Activated CD8-positive, alpha-beta memory T cell treated with anti-CD3 and anti-CD28 coated beads, Interleukin-2, amount 10 ng/mL, durations not matched to agents 7 days and 5 days (primary cell): ENCODE measurements at places on chromosomes 1 and 21. TPM values are rescaled to one million over a fixed set of nuclear protein-coding genes. Genes with fewer than 3 reads are reported as not detected.

DNA sequence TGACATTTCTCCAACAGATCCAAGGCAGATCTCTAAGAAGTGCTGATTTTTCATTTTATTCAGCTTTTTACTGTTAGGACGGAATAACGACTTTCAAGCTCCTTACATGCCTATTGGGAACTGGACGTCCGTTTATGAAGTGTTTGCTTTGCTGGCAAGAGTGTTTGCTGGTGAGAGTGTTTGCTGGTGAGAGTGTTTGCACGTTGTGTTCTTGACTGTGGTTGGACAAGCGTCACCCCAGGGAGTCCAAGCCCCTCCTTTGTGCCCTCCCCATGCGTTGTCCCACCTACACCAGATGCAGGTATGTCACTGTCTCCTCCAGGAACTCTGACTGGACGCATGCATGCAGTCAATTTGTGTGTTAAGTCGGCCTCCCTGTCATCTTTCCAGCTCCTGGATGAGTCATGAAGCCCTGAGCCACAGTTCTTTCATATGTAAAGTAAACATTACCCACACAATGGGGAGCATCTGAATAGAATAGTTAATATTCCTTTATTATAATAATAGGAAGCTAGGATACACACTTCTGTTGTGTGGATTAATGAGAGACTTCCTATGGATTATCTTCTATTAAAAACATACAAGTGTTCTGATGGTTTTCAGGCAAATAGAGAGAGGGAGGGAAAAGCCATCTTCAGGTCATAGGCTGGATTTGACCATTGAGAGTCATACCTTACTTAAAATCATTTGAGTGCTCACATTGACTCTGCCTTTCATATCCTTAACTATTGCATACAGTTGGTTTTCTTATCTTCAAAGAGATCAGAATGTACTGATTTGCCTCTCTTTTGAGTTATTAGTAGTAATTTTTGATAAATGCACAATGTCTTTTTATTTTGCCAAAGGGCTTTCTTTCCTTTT, 119.2 kb downstream of the GALNT2 start:
- DNase-seq, result no peak
- no peak overlapping the region for H3K4me3 ChIP-seq
- no peaks in the 10 kb centered on the region for H3K27me3 ChIP-seq
- H3K36me3 ChIP-seq, result peaks cover 20% of the 10 kb centered on the region

DNA sequence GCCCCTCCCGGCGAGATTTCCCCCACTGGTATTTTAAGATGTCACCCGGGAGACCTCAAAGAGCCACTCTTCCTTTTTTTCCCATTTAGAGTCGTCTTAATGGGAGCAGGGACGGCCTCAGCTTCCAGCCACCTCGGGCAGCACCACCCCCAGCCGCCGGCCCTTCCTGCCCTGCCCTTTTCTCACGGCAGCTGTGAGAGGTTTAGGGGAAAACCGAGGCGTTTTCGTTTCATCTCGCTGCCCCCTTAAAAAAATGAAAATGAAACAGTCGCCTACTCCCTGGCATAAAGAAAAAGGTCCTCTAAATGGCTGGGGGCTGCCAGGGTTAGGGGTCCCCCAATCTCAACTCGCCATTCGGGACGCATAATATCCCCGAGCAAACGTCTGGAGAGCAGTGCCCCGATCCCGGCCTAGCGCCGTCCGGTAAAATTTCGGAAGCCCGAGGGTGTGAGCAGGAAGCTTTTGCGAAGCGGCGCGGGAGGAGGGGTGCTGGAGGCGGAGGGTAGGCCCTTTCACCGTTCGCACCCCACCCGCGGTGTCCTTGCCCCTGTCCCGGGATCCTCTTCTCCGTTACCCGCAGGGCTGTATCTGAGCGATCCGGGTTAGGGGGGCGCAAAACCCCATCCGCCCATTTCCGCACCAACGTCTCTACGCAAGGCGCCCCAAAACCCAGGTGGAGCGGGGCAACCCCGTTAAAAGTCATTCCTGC, 1.2 kb downstream of the RUNX3 start:
- peak overlapping the region; percentile 80 for H3K4me3 ChIP-seq
- peaks cover 76% of the 10 kb centered on the region for H3K36me3 ChIP-seq
- H3K4me1 ChIP-seq, result peaks cover 70% of the 10 kb centered on the region
- H3K27me3 ChIP-seq, result no peaks in the 10 kb centered on the region

GRCh38 chr1:175911138-175911537, 167.7 kb upstream of the TNR start:
- H3K27ac ChIP-seq, result no peak overlapping the region
- H3K4me3 ChIP-seq, result no peak overlapping the region
- no peaks in the 10 kb centered on the region for H3K27me3 ChIP-seq

- H3K4me1 ChIP-seq, result peaks cover 5% of the 10 kb centered on the region
- H3K27ac ChIP-seq, result no peak overlapping the region
- peaks cover 1% of the 10 kb centered on the region for H3K36me3 ChIP-seq
- H3K4me3 ChIP-seq, result no peak overlapping the region
- H3K27me3 ChIP-seq, result peaks cover 48% of the 10 kb centered on the region
These were observed 4.7 kb upstream of the CCSAP start for GRCh38 chr1:229347528-229347927.

GRCh38 chr1:216518844-216519627, 95.8 kb upstream of the USH2A start:
- DNase-seq, result no peak
- no peak overlapping the region for H3K27ac ChIP-seq
- H3K36me3 ChIP-seq, result no peaks in the 10 kb centered on the region
- H3K4me1 ChIP-seq, result no peaks in the 10 kb centered on the region
- H3K4me3 ChIP-seq, result no peak overlapping the region

DNA sequence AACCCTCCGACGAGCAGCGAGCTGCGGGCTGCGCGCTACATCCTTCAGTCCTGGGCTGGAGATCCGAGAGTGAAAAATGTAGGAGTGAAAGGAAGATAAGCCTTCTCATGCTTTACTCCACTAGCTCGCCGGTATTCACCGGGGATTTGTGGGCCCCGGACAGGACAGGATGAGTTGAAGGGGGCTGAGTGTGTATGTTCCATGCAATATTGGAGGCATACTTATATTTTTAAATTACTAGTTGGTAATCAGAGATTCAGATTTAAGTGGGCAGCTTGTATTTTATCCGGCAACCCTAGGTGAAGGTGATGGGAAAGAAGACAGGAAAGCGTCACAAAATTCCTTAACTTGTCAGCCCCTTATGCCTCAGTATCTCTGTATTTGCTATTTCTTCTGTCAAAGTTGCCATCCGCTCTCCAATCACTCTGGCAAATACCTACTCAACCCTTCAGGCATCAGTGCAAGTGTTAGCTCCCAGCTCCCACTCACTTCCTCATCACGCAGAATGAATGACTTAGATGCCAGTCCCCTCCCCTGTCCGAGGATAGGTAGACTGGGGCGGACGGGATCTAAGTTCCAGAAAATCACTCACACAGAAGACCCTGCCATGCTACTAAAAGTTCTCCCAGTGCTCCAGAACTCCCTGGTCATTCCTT, 503 bp upstream of the PIGM start:
- peaks cover under 1% of the 10 kb centered on the region for H3K36me3 ChIP-seq
- peak overlapping the region; percentile 85 for H3K27ac ChIP-seq
- peak overlapping the region; percentile 87 for H3K4me3 ChIP-seq
- H3K27me3 ChIP-seq, result no peaks in the 10 kb centered on the region

The LCE1E gene
- not detected for total RNA-seq

DNA sequence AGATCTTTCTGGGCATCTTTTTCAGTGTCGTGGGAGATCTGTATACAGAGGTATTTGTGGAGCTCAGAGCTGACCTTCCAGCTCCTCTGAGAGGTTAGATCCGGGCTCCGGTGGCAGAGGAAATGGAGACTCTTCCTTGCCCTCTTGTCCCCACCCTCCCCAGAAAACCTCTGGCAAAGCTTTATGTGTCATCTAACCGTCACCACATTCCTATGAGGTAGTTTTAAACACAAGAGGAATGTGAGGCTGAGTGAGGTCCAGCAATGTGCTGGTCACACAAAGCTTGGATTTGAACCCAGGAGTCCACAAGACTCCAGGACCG, 1.2 kb downstream of the CD160 start:
- peak overlapping the region; percentile 81 for H3K27ac ChIP-seq
- H3K27me3 ChIP-seq, result peaks cover 11% of the 10 kb centered on the region
- no peak for DNase-seq

- peaks cover 2% of the 10 kb centered on the region for H3K4me1 ChIP-seq
- peak; percentile 21 for DNase-seq
- H3K4me3 ChIP-seq, result no peak overlapping the region
- no peaks in the 10 kb centered on the region for H3K36me3 ChIP-seq
- H3K27ac ChIP-seq, result no peak overlapping the region
These were observed 53.0 kb downstream of the SLC37A1 start for GRCh38 chr21:42566524-42567213.

The KDF1 gene
- not detected for total RNA-seq

The ASCL5 gene
- total RNA-seq, result not detected

DNA sequence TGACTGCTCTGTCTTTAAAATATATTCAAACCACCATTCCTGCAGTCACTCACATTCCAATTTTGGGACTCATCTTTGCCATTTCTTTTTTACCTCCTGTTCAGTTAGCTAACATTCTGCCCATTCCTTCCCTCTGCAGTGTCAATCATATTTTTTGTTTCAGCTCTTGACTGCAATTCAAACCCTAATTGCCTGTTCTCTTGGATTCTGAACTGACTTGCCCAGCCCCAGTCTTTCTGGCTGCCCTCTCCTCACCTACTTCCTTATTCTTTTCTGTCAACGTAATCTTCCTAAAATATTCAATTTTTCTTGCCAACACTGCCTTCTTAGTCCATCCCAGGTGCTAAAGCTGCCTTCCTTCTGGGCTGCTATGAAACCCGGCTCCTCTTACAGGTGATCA, 6.1 kb downstream of the PRDM2 start:
- no peak for DNase-seq
- H3K27ac ChIP-seq, result peak overlapping the region; percentile 31
- H3K4me1 ChIP-seq, result peaks cover 46% of the 10 kb centered on the region
- H3K4me3 ChIP-seq, result no peak overlapping the region
- peaks cover 13% of the 10 kb centered on the region for H3K36me3 ChIP-seq

GRCh38 chr1:55309053-55309452, 93.9 kb upstream of the USP24 start:
- no peak overlapping the region for H3K27ac ChIP-seq
- H3K36me3 ChIP-seq, result no peaks in the 10 kb centered on the region
- H3K27me3 ChIP-seq, result peaks cover 27% of the 10 kb centered on the region
- no peaks in the 10 kb centered on the region for H3K4me1 ChIP-seq
- no peak for DNase-seq
- H3K4me3 ChIP-seq, result no peak overlapping the region

GRCh38 chr1:224430511-224431113, 4.0 kb downstream of the WDR26 start:
- H3K27ac ChIP-seq, result peak overlapping the region; percentile 79
- H3K27me3 ChIP-seq, result no peaks in the 10 kb centered on the region
- peaks cover 44% of the 10 kb centered on the region for H3K36me3 ChIP-seq
- peak overlapping the region; percentile 57 for H3K4me3 ChIP-seq
- peaks cover 52% of the 10 kb centered on the region for H3K4me1 ChIP-seq
- peak; percentile 56 for DNase-seq

DNA sequence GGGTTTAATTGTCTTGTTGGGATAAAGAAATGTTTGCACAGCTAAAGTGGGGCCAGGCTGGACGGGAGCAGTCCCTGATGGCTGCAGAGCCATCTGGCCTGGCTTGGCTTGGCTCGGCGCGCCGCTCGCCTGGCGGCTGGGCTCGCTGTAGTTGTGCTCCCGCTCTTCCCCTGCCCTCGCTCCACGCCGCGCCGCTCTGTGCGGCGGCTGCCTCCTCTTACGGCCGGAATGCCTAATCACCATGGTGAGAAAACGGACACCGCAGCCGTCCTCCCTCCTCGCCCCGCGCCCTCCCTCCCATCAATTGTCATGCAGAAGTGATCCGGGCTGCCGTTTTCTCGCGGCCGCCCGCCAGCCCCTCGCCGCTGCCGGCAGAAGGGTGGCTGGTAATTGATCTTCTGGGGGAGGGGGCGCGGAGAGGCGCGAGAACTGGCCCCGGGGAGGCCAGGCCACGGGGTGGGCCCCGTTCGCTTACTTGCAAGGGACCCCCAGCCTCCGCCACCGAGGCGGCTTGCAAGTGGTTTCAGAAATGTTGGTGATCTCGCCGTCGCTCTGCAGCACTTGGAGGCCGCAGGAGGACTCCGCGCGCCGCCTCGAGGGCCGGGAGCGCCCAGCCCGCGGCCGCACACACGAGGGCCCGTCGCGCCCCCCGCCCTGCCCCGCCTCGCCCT, 12.4 kb downstream of the RNF220 start:
- H3K4me1 ChIP-seq, result peaks cover 1% of the 10 kb centered on the region
- H3K36me3 ChIP-seq, result no peaks in the 10 kb centered on the region
- no peak overlapping the region for H3K27ac ChIP-seq
- DNase-seq, result no peak
- H3K4me3 ChIP-seq, result no peak overlapping the region
- H3K27me3 ChIP-seq, result peaks cover 53% of the 10 kb centered on the region

DNA sequence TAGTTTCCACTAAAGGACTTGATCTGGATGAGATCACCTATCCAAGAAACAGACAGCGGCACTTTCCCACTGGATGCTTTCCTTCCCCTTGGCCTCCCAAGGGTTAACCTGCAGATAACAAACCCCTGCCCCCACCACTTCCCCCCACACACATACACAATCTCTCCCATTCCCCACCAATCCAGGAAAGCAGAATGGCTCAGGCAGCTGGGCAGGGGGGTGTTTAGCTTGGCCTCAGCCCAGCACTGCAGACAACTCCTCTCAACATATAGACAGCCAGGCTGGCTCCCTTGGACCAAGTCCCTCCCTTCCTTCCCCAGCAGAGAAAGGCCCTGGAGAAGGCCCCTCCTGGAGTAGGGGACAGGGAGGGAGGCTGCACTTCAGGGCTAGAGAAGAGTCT, 24.6 kb downstream of the PLEKHA6 start:
- peaks cover 5% of the 10 kb centered on the region for H3K27me3 ChIP-seq
- no peaks in the 10 kb centered on the region for H3K36me3 ChIP-seq
- H3K4me1 ChIP-seq, result no peaks in the 10 kb centered on the region
- H3K4me3 ChIP-seq, result no peak overlapping the region
- no peak overlapping the region for H3K27ac ChIP-seq
- DNase-seq, result no peak

DNA sequence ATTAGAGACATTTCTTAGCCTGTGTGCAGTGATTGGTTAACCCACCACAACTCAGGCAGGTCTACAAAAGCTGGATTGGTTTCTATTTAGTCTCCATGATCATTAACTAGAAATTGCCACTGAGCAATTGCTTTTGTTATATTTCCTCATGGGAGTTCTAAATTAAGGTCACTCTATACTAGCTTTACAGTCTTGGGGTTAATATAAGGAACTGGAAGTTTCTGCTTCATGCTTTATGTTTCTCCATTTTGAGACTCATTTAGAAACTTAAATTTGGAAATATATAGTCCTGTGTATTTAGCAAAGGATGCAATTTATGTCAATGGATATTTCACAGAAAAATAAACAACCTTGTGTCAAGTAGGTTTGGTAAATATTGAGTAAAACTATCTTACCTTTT, 137.5 kb downstream of the HLX start:
- no peaks in the 10 kb centered on the region for H3K36me3 ChIP-seq
- no peak for DNase-seq
- H3K27me3 ChIP-seq, result no peaks in the 10 kb centered on the region
- H3K4me1 ChIP-seq, result no peaks in the 10 kb centered on the region
- H3K27ac ChIP-seq, result no peak overlapping the region
- H3K4me3 ChIP-seq, result no peak overlapping the region

DNA sequence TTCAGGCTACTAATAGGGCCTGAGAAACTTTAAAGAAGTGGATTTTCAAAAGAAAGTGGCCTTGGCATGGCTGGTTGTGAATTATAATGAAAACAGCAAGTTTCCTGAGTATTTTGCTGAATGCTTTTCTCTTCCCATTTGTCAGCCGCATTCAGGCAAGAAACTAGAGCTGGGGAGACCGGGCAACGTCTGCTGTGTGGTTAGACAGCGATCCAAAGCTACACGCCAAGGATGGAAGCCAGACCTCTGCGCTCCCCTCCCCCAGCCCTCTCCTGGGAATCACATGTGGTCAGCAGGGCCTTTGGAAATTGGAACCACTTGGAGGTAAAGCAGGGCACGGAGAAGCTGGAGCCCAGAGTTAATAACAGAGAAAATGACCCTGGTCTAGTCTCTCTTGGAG, 114.1 kb upstream of the CD34 start:
- H3K27ac ChIP-seq, result no peak overlapping the region
- H3K36me3 ChIP-seq, result no peaks in the 10 kb centered on the region
- peaks cover 3% of the 10 kb centered on the region for H3K27me3 ChIP-seq
- H3K4me1 ChIP-seq, result no peaks in the 10 kb centered on the region
- H3K4me3 ChIP-seq, result no peak overlapping the region
